ENCODE measurements at places on chromosomes 1 and 21.

GRCh38 chr1:78003882-78004718 lies 639 bp upstream of the DNAJB4 start:
- DNase-seq: peak; percentile 36

DNA sequence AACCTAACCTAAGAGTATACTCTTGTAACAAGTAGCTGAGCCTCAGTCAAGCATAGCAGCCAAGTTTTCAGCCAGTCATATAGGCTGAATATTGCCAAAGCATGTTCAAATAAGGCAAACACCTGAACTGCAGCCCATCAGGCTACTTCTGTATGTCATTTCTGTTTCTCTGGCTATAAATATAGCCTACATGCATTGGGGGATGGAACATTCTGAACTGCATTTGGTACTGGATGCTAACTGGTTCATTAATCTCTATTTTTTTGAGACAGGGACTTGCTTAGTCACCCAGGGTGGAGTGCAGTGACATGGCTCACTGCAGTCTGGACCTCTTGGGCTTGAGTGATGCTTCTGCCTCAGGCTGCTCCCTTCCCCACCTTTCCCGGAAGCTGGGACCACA lies 37.3 kb downstream of the MAST2 start:
- no peak for DNase-seq

DNA sequence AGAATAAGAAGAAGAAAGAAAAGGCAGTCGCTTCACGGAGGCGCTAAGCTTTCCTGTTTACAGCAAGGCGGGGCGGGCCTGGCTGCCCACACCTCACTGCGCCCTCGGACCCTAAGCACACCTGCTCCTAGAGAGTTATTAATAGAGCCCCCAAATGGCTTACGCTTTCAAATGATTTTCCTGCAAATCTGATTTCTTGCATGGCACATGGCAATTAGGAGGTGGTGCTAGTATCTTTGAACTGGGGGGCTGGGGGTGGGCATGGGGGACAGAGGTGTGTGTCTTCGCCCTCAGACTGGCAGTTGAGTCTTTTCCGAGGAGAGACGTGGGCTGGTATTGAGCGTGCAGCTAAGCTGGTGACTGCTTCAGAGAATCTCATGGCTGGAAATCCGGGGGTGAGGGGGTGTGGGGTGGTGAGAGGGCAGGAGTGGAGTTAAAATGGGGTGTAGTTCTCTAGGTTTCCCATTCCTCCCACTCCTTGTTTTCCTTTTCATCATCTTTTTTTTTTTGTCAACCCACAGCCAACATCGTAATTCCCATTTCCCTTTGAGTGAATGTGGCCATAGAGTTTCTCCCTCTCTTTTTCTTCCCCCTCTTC lies 1.3 kb downstream of the S1PR1 start:
- DNase-seq: no peak

GRCh38 chr1:5960336-5960735 lies 31.9 kb downstream of the NPHP4 start:
- no peak for DNase-seq

DNA sequence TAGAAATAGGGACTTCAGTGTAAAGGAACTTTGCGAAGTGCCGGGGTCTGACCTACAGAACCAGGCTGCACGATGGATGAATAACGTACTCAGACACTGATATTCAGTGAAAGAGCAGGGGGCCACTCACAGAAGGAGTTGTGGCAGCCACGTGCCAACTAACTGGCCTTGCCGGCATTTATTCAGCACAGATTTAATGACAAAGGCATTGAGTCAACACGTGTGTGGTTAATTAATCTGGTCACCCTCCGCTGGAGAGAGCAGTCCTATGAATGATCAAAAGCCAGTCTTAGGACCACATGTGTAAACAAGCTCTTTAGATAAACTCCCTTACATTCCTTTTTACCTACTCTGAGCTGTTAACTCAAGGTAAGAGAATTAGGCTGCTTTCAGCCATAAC lies 6.2 kb upstream of the B3GALT2 start:
- no peak for DNase-seq

- DNase-seq: no peak
Observed at GRCh38 chr1:196584696-196585095, 23.5 kb downstream of the KCNT2 start.

GRCh38 chr1:71170925-71171324 lies 90.1 kb upstream of the ZRANB2 start:
- DNase-seq: no peak

- DNase-seq: no peak
Observed at GRCh38 chr1:190046231-190046630, 431.4 kb downstream of the BRINP3 start.

- no peak for DNase-seq
Observed at GRCh38 chr1:231571904-231572303, 43.4 kb downstream of the TSNAX start.

DNA sequence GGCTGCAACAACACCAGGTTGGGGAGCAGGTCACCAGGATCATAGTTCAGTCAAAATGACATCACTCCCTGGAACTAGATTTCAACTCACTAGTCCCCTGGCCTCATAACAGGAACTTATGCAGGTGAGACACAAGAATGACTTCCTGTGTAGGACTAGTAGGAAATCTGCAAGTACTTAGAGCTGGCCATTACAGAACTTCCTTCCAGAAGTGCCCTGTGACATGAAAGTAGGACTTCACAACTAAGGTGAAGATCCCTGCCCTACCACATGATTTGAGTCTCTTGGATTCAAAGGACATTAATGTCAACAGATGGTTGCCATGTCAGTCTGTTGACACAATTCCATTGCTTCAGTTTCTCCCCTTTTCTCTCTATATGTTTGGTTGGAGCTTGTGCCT lies 223.1 kb downstream of the RPS6KC1 start:
- DNase-seq: peak; percentile 51

DNA sequence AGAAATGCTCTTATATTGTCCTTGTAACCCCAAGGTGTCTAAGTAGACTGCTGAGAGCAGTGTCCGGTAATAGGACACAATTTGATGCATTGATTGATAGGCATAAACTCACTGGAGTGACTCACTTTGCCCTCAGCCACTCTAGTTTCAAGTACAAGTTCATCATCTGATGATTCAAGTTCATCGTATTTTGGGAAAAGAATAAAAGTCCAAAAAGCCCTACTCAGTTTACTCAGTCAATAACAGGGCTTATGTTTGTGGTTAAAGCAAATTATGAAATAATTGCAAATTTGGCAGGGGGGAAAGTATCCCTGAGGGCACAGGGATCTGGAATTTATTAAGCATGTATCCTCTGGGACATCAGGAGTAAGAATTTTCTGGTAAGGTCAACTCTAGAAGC lies 7.6 kb upstream of the ATF3 start:
- no peak for DNase-seq

- DNase-seq: no peak
Observed at GRCh38 chr1:72606216-72606810, 324.0 kb upstream of the NEGR1 start.

- no peak for DNase-seq
Observed at GRCh38 chr1:202145068-202145743, 669 bp upstream of the ARL8A start.

- no peak for DNase-seq
Observed at GRCh38 chr1:59026472-59026948, 242.7 kb upstream of the JUN start.

DNA sequence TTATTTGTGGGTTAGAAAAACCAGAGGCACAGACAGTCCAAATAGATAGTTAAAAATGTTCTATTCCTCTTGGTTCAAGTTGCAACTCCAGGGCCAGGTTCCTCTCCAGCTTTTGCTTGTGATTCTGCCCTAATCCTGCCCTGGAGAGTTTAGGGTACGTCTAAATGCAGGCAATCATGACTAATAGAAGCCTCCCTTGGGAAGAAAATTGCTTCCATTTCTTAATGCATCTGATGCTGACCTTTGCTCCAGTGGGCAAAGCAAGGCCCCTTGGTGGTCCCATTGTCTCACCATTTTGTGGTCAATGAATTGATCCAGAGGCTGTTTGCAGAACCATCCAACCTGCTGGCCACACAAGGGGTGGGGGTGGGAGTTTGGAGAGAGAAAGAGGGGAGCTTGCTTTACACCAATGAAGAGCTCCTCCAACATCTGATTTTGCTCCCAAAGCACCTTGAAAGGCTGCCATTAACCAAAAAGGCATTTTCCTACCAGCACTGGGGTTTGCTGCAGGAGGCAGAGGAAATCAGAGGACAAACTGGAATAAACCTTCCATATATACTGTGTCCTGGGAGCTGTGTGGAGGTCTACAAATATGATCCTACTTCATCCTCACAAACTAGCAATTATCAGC lies 31.3 kb downstream of the C8B start:
- DNase-seq: no peak

GRCh38 chr1:195894411-195894810 lies 713.8 kb downstream of the KCNT2 start:
- DNase-seq: no peak

DNA sequence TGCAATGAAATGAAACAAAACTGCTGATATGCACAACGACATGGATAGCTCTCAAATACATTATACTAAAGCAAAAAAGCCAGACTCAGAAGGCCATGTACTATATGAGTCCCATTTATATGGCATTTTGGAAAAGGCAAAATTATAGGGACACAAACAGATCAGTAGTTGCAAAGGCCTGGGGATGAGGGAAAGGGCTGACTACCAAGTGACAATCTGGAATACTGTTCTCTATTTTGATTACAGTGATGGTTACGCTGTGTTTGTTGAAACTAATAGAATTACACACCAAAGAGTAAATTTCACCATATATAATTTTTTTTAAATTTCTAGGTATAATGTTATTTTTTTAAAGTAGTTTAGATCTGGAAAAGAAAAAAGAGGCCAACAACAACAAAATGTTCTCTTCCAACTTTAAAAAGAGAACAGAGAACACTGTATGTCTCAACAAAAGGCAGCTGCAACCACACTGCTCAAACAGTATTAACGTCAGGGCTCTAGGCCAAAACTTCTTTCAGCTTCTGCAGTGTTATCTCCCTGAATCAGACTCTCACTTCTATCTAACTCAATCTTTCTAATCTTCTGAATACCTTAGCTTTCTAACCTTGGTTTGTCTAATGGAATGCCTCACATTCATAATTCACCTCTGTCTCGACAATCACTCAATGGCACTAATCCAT lies 75.8 kb downstream of the FOXJ3 start:
- DNase-seq: no peak

GRCh38 chr1:40824591-40825434 lies 37.4 kb downstream of the CITED4 start:
- DNase-seq: no peak

DNA sequence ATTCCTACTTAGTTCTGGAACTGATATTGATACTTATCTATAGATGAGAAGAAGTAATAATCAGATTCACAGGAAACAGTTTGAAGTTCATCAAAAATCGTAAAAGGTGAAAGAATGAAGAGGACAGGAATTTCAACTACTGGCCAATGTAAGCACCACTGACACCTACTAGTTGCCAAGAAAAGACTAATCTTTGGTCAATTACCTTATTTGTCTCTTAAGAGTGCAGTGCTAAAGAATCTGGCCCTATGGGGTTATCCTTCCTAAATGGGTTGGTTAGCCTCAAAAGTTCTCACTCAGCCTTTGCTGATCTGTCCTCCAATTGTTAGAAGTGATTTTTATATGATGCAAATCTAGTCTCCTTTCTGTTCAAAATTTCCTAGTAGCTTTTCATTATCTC lies 29.5 kb downstream of the ADSS2 start:
- no peak for DNase-seq

GRCh38 chr1:238281418-238281817 lies 390.7 kb upstream of the ZP4 start:
- DNase-seq: no peak

- no peak for DNase-seq
Observed at GRCh38 chr1:61121631-61122030, 39.3 kb downstream of the NFIA start.

GRCh38 chr1:201455098-201455497 lies 13.9 kb downstream of the PHLDA3 start:
- no peak for DNase-seq

DNA sequence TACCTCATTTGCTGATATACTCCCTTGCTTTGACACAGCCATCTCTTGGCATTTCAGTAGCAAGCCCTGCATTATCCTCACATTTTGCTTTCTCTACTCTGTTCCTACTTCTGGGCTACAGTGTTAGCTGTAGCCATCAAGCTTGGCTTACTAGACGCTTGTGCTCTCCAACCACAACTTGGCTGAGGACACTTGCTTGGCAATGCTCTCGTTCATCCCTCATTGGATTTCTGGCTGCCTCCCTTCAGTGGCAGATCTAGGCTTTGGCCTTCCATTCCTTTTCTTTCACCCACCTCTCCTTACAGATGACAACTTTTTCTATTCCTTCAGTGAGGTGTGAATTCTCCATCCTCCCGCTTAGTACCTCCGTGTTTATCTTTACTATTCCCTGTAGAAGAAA lies 428.7 kb upstream of the LRRC7 start:
- DNase-seq: no peak

GRCh38 chr1:221093903-221094791 lies 214.9 kb downstream of the HLX start:
- no peak for DNase-seq

- no peak for DNase-seq
Observed at GRCh38 chr1:246971090-246971721, 36.7 kb downstream of the ZNF695 start.

DNA sequence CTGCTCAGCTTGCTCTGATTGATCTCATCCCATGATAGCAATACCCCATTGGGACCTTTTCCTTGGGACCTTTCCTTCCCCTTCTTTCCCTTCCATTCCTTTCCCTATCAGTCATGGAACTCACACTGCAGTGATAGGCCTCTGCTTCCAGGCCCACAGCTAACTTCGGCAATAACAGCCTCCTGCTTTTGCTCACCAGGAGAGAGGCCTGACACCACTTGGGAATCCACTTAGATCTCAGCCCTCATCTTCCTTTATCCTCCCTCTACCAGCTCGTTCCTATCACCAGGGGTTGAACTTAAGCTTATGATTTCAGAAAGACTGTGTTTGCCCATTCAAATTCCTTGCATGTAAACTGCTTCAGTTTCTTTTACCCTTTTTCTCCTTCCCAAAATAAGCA lies 11.0 kb upstream of the TIPRL start:
- DNase-seq: no peak

GRCh38 chr1:152473887-152474537 lies 36.6 kb upstream of the LCE5A start:
- DNase-seq: no peak

GRCh38 chr1:29344336-29344735 lies 108.0 kb downstream of the PTPRU start:
- DNase-seq: peak; percentile 54

GRCh38 chr1:227791425-227792143 lies 23.9 kb upstream of the PRSS38 start:
- no peak for DNase-seq

DNA sequence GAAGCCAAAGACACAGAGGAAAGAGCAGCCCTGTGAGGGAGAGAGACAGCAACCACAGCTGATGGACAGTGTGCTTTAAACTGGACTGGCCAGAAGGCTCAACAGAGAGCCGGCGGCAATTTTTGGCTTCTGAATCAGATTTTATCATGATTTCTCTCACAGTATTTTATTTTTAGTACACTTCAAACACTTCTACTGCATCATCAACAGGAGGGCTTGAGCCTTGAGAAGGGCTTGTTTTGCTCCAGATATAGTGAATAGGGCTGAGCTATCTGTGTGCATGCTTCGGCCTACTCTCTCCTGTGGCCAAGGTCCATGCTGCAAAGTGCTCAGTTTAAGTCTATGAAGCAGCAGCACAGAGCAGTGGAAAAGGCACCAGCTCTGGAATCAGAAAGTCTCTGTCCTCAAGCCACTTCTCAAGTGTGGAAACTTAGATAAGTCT lies 33.3 kb downstream of the ADCY10 start:
- no peak for DNase-seq
